Fibroblast of upper back skin (primary cell): ENCODE measurements at places on chromosomes 5 and 9.

DNA sequence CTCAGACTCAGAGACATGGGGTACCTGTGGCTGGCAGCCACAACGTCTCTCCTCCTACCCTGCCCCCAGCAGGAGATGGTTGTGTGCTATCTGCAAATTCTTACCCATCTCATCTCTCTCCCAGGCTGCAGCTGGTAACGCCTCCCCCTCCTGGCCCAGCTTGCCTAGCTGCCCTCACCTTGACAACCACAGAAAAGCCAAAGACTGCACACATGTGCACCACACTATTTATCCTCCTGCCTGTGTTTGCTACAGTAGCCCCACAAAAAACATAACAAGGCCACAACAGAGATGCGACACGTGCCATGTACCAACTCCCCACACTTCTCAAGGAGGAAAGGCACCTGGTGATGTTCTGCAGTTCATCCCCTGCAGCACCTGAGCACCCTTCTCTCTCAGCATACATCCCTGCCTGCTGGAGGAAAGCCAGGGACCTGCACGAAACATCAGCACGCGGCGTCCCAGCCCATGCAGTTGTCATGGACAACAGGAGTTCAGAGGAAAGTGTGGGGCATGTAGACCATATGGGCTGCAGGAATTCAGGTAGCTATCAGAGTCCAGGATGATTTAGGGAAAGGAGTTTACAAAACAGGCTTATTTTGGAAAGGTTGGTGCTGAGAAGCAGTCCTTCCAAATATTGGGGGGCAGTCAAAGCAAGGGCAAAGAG is 168.7 kb downstream of the C5orf15 start:
- DNase-seq: no peak

- DNase-seq: peak; percentile 46
Observed at GRCh38 chr9:19471737-19472648, 63.2 kb downstream of the ACER2 start.

DNA sequence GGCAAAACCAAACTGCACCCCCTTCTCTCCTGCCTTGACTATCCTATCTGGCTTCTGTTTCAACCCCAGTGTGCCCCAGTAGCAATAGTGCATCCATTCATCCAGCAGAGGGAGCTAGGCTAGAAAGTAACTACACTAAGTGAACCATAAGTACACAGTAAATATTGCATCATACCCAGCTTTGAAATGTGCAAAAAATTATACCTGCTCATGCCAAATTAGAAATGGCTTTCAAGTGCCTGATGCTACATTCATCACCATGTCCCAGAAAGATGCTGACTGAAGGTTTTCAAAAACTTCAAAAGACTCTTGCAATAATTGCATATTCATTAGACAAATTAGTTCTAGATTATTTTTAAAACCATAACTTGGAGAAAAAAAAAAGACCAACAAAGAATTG is 153.5 kb downstream of the PRELID2 start:
- DNase-seq: peak; percentile 76

- DNase-seq: no peak
Observed at GRCh38 chr9:123425261-123425821, 69.3 kb downstream of the CRB2 start.

DNA sequence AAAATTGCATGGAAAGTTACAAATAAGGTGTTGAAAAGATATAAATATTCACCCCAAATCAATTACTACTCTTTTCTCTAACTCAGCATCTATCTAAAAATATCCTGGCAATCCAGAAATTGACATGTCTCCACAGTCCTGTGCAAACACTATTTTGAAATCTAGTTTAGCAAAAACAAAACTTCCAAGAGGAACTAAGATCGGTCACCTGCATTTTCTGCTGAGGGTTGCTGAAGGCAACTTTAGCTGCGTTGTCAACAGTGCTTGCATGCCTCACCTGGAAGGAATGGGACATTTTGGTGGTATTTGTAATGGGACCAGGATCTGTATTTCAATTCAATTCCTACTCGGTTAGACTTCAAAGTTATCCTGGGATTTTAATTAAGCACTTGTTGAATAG is 398.3 kb downstream of the NTRK2 start:
- no peak for DNase-seq

DNA sequence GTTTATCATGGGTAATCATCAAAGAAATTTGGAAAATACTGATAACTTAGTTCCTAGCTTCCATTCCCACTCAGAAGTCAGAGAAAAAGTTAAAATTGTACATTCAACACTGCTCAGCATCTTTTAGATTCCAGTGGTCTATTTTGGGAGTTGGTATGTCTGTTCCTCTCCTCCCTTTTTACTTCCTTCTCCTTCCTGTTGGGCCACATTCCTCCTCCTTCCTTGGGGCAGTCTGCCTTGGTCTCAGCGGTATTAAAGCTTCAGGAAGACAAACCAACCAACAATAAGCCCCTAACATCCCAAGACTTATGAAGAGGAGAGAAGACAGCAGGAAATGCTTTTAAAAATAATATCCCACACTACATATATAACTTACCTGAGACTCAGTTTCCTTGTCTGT is 49.9 kb upstream of the SSBP2 start:
- peak; percentile 44 for DNase-seq
